ENCODE measurements at places on chromosomes 11 and 22.

GRCh38 chr11:47000033-47000432, 63.5 kb downstream of the CSTPP1 start:
- ATAC-seq = no peak

DNA sequence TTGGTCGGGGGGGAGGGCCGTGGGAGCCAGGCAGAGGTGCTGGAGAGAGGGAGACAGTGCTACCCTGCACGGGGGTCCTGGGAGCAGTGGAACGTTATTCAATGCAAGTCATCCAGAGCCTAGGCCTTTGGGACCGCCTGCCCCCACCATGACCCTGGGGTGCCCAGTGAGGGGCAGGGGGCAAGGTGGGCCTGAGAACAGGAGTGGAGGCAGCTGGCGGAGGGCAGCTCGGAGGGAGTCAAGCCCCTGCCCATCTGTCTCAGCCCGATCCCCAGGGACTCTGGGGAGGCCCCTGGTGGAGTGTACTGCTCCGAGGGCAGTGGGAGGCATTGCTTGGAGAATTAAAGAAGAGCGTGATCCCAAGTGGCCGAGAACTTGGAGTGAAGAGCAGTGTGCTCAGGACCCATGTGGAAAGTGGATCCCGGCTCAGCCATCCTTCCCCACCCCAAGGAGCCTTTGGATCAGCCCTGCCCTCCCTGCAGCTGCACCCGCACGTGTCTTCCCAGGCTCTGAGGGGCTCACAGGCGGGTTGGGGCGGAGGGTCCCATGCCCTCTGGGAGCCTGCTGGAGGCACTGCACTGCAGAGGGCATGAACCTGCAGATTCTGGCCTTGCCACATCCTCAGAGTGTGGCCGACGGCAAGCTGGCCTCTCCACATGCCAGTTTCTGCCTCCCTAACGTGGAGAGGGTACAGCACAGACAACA, 34.0 kb upstream of the SMIM38 start:
- no peak for ATAC-seq

- no peak for ATAC-seq
Observed at GRCh38 chr22:32781695-32782094, 19.8 kb upstream of the TIMP3 start.

DNA sequence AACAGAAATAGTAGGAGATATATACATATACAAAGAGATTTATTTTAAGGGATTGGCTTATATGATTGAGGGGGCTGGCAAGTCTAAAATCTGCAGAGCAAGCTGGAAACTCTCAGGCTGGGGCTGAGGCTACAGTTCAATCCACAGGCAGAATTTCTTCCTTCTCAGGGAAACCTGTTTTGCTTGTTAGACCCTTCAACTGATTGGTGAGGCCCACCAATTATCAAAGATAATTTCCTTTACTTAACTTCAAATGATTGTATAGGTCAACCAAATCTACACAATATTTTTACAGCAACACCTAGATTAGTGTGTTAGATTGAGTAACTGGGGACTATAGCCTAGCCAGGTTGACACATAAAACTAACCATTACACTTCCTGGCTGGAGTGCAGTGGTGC, 4.7 kb upstream of the PLEKHB1 start:
- ATAC-seq = no peak

DNA sequence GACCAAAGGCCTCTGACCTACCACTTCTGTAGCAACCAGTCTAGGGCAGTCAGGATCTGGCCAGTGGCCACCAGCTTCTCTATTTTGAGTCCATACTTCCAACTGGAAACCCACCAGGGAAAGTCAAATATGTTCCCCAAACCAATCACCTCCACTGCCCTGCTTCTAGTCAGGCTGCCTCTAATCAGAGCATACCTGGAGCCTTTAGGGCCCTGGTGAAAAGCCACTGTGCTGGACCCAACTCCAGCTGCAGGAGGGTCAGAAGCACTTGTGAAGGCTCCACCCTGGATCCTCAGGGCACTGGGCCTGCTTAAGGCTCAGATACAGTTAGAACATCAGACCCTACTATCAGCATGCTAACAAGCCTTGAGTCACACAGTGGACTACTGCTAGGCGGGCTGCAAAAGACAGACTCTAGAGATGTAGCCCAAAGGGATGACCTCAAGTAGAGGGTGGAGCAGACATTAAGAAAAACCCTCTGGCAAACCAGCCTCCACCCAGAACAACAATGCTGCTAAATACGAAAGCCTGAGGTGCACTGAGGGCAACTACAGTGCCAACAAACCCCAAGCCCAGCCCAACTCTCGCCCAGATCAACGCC, 69.2 kb downstream of the DGCR2 start:
- no peak for ATAC-seq

DNA sequence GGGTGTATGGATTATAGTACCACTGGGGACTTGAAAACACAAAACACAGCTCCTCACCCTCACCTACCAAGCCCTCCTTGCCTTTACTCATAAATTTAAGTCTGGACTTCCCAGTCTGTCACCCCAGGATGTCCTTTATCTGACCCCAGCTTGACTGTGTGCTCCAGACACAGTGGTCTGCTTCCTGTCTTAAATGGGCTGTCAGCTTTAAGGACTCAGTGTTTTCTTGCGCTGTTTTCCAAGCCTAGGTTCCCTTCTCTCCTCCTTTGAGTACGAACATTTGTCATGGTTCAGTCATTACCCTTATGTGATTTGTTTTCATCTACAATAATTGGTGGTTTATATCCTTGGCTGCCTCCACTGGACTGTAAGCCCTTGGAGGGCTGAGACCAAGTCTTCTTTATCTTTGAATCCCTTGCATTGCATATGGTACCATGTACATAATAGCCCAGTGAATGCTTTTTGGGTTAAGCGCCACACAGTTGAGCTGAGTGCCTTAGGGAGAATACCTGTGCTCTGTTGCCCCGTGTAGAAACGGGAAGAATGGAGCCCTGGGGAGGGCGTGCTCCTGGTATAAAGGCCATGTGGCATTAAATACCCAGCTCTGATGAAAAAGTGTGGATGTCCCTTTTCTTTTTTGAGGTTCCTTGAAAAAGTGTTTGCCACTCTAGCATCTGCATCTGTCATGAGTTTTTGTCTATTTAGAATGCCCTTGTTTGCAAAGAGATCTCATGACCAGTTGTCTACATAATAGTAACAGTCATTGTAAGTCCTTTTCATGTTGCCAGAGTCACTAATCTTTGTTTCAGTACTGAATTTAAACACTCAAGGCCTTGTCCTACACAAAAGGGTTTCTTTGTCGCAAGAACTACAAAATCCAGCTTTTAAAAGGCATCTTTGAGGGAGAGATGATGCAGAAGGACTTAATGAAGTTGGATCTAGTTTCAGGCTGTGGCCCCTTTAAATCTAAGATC, 14.0 kb downstream of the PANX1 start:
- ATAC-seq = no peak

DNA sequence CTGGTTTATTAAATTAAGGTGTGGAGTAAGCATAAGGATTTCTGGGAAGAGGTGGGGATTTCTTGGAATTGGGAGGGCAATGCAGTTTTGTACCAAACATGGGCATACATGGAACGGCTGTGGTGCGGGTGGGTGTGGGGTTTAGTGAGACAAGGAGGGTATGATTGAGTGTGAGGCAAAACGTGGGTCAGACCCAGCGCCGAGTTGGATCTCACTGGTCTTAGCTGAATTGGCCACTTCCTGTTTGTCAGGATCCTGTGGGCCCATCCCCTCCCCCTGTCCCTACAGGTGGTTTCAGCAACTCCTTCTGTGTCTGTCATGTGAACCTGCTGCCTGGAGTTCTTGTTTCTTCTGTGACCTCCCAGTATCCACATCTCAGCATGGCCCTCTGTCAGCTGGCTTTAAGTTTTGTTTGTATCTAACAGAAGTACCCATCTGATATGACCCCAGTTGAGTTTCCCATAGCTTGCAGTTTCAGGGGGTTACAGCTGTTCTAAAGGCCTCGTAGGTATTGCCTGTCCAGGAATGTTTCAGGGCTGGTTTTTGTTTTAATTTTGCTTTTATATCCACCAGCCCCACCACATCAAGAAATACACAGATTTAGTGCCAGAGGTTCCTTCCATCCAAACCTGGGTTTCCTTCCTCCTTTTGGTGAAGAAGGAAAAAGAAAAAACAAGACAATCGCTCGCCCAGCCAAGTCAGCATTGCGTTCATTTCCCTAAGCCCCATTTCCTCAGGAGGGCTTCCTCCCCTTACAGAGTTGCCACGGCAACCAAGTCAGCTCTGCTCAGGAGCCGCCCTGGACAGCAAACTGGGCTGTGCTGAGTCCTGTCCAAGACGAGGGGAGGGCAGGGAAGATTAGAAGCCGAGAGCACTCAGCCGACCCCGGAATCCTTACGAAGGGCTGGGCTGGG, 6.0 kb downstream of the APOL1 start:
- no peak for ATAC-seq

GRCh38 chr11:103832762-103833161, 203.7 kb upstream of the DDI1 start:
- no peak for ATAC-seq

GRCh38 chr22:39535357-39535725, 2.8 kb upstream of the RPS19BP1 start:
- ATAC-seq = no peak

GRCh38 chr11:13465909-13466371, 2.9 kb upstream of the BTBD10 start:
- no peak for ATAC-seq

- peak; percentile 77 for ATAC-seq
Observed at GRCh38 chr22:49925525-49926128, 7.2 kb downstream of the CRELD2 start.

- ATAC-seq = no peak
Observed at GRCh38 chr11:86039094-86039493, 29.8 kb downstream of the PICALM start.

DNA sequence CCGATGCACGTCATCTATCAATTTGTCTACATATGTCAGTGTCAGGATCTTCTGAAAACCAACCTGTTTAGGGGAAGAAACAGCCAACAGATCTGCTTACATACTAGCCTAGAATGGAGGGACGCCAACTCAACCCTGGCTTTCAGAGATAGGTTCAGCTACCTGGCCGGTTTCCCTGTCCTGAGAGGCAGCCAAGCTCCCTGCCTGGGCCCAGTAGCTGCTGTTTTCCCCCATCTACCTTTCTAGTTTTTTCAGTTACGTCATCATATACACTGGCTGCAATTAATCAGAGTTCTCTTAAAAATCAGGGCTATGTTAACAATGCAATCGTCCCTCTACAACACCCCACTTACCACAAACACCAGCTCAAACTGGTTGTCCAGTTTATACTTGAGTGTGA, 1.0 kb downstream of the SRPRA start:
- no peak for ATAC-seq

DNA sequence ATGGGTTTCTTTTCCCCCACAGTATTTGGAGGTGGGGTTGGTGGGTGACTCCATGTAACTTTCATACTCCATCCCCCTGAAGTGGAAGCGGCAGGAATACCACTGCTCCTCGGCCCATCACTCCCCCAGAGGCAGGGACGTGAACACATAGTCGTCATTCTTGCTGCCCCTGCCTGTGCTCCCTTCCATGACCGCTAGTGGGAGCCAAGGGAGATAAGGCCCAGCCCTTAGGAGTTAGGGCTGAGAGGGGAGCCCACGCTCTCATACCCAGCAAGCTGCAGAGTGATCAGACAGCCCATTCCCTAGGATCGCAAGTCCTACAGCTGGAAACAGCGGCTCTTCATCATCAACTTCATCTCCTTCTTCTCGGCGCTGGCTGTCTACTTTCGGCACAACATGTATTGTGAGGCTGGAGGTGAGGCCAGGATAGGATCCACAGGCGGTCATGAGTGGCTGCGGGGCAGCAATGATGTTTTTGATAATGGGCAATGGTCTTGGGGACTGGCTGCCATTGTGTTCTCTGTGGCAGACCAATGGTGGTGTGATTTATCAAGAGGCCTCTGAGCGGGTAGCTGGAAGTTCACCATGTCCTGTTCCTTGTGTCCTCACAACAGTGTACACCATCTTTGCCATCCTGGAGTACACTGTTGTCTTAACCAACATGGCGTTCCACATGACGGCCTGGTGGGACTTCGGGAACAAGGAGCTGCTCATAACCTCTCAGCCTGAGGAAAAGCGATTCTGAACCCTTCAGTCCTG, 15.9 kb downstream of the RHOG start:
- ATAC-seq = peak; percentile 90

- ATAC-seq = no peak
Observed at GRCh38 chr11:57161351-57161750, 20.4 kb upstream of the LRRC55 start.

DNA sequence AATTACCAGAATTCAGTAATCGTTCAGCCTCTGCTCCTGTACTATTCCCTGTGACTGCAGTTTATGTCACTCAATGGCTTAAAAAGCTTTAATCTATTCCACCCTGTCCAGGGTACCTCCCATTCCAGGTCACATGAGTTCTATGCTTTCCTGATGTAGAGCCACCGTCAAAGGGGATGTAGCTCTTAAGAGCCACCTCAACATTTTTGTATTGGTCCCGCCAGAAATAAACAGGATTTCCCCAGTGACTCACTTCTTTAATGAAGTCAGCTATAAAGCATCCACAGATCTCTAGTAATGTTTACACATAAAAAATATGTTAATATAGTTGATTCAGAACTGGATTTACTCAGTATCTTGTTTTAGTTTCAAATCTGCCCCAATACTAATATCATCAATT, 1.3 kb upstream of the OR8D1 start:
- peak; percentile 27 for ATAC-seq

DNA sequence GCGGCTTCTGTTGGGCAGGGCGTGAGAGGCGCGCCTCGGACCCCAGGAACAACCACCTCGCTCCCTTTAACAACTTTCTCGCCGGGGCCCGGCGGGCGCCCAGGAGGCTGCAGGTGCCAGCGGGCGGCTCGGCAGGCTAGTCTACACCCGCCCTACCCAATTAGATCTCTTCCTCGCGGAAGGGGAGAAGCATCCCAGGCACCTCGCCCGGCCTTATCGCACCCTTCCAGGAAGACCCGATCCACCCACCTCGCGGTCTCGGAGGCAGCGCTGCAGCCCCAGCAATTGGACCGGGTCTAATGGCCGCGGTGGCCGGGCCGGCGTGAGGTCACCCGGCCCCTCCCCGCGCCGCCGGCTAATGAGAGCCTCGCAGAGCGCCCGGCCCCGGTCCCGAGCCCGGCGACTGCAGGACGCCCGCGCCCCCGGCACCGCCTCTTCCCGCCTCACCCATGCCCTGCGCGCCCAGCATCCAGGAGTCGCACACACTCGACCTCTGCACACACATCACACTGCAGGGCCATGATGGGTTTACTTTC, at the start of gene PLAAT3:
PLAAT3 (minus strand) TSS at position 298 of the 536 bp plus-strand sequence. CDS start 419 bp downstream, outside the sequence.
- peak; percentile 46 for ATAC-seq

DNA sequence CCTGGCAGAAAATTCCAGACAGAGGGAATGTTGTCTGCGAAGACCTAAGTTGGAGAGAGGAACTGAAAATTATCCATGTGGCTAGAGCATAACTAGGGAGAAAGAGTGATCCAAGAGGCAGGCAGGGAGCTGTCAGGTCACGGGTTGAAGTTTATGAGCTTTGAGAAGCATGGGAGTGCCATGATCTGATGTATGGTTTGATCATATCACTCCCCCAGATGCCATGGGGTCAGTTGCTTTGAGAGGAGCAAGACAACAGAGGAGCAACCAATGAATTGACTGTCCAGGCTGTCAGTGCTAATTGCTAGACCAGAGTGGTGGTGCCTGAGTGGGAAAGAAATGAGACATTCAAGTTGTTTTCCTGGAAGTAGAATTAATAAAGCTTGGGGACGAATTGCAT, 54.0 kb downstream of the CYB5R2 start:
- no peak for ATAC-seq
